ENCODE measurements at places on chromosomes 7 and 10.

DNA sequence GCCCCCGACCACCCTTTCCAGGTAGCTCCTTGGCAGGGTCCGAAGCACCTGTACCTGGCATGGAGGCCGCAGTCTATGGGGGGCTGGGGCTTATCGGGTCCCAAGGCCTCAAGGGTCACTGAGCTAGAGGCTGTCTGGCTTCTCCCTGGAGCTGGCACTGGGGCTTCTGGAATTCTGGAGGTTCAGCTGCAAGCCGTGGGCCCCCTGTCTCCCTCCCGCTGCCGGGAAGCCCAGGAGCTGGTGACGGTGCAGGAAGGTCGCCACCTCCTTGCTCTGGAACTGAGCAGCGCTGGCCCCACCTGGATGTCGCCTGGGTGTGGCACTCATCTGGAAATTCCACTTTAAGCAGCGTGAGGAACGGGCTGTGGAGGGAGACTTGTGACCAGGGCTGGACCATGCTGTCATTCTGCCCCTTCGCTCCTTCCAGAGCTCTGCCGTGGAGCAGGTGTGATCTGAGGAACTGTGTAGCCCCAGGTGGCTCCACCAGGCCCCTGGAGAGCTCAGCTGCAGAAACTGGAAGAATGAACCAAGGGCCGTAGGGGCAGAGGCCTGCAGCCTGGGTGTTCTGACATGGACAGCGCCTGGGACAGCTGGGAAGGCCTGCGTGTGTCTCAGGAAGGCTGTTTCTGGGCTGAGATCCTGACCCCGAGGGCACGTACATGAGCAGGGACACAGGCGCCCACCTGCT is 129.7 kb upstream of the PPP2R2D start:
- no peak for DNase-seq

GRCh38 chr7:102190776-102191350 is 95.8 kb upstream of the SH2B2 start:
- DNase-seq, result no peak

DNA sequence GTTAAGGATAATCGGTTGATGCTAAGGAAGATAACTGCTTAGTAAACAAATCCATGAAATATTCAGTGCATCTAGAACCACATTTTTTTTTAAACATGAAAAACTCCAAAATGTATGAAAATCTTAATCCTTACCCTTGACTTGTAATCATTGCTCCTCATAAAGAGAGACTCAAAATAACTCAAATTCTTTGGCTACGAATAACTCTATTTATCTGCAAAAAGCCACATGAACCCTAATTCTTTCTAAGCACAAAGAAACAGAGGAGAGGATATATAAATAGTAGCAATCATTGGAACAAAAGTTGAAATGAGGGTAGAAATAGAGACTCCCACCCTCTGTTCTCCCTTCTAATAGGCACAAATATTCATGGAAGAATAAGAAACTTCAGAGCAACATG is 40.2 kb downstream of the ANK3 start:
- DNase-seq, result peak; percentile 36

GRCh38 chr10:11796474-11796873 is 26.7 kb upstream of the PROSER2 start:
- no peak for DNase-seq

- no peak for DNase-seq
These were observed 179.4 kb downstream of the GATA3 start for GRCh38 chr10:8233832-8234259.

DNA sequence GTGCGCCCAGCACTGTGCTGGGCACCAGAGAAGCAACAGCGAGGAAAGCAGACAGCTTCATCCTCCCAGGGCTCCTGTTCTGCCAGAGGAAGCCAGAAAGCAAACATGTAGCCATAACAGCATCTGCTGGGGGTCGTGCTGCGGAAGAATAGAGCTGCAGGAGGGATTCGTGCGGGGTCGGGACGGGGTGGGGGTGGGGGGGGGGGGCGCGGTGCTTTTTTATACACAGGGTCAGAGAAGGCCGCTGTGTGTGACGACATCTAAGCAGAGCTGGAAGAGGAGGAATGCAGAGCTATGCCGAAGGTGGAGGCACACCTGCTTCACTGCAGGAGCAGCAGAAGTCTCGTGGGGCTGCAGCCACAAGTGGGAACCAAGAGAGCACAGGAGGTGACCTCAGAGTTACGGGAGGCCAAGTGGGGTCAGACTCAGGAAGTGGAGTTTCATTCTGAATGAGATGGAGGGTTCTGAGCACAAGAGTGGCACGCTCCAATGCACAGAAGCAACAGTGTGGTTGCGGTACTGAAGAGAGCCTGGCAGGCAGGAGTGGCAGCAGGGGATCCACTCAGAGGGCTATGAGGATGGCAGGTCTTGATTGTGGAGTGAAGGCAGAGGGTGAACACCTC is 11.1 kb downstream of the PKD1L1 start:
- no peak for DNase-seq

GRCh38 chr10:5888351-5888750 is 1.3 kb downstream of the ANKRD16 start:
- DNase-seq, result peak; percentile 17

- DNase-seq, result peak; percentile 80
These were observed 150.3 kb downstream of the POLR1F start for GRCh38 chr7:19558527-19558926.

GRCh38 chr7:130272381-130273080 is 5.9 kb downstream of the CPA2 start:
- DNase-seq, result no peak
